ENCODE measurements at places on chromosomes 16 and 17. TPM values are rescaled to one million over a fixed set of nuclear protein-coding genes. Genes with fewer than 3 reads are reported as not detected.

Gene MYH10
- total RNA-seq = 110 TPM

Gene HCRT
- not detected for total RNA-seq

Gene MMP25
- total RNA-seq = not detected

Gene BRICD5
- total RNA-seq = 0.58 TPM

Gene PPY
- total RNA-seq = not detected

Gene MYL11
- not detected for total RNA-seq

Gene XYLT1
- 23.1 TPM for total RNA-seq
